Activated T-cell treated with anti-CD3 and anti-CD28 coated beads, Interleukin-2, amount 50 U/mL, for 48 hours (primary cell): ENCODE measurements at places on chromosomes 7 and 10.

DNA sequence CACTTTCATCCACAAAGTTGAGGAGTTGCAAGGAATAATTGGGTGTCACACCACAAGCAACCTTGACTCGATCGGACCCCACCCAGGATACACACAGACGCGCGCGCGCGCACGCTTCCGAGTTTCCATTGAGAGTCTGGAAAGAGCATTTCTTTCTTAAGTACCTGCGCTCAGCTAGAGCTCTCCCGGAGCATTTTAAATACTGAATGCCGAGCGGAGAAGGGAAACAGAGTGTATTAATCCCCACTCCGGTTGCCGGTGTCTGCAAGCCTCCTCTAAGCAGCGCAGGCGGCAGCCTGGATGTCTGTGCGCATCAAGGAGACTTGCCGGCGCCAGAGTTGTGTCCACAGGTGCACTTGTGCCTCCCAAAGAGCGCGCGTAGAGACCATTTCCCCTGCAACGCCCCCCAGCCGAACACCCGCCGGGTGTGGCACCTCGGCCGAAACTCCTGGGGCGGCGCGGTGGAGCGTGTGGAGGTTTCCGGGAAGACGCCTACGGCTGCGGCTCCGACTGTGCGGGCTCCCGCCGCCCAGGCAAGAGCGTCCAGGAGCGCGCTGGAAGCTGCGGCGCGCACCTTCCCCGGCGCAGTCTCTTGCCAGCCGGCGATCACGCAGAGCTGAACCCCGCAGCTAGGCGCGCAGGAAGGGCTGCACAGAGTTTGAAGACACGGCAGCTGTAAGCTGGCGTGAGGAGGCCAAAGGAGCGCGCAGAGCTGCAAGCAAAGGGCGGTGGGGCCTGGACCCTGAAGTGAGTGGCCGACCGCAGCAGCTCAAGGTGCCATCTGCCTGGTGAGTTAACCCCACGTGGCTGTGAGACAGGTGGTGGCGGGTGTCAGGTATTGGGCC is 1.1 kb upstream of the FEZF1 start:
- DNase-seq = no peak

DNA sequence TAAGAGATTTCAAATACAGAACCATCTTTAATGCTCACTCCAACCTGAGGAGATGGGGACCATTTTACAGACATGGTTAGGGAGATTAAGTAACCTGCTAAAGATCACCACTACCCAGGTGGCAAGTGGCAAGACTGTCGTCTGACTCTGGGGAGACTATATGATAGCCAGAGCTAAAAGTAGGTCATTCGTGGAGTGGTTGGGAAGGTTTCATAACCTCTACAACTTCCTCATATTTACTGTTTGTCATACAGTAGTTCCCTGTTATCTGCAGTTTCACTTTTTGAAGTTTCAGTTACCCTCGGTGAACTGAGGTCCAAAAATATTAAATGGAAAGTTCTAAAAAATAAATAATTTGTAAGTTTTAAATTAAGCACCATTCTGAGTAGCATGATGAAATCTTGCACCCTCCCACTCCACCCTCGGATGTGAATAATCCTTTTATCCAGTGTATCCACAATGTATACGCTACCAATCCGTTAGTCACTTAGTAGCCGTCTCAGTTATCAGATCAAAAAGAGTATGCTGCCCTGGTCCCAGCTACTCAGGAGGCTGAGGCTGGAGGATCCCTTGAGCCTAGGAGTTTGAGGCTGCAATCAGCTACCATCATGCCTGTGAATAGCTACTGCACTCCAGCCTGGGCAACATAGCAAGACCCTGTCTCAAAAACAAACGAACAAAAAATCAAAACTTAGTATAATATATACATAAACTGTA is 14.9 kb upstream of the LGI1 start:
- DNase-seq = no peak

DNA sequence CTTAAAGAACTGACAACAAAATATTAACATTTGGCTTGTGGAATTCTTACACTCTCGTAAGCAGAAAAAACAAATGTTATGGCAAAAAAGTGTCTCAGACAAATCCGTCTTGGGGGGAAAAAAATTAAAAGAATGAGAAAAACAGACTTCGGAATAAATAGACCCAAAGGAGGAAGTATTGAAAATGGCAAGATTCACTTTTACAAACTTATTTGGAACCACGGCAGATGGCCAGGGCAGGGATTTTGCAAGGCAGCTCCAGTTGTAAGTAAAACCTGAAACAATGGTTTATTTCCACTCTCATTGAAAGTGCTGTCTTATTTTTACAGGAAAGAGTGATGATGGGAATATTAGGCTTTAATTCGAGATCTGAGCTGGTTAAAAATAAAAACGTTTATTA is 1.5 kb upstream of the ZNF438 start:
- no peak for DNase-seq

DNA sequence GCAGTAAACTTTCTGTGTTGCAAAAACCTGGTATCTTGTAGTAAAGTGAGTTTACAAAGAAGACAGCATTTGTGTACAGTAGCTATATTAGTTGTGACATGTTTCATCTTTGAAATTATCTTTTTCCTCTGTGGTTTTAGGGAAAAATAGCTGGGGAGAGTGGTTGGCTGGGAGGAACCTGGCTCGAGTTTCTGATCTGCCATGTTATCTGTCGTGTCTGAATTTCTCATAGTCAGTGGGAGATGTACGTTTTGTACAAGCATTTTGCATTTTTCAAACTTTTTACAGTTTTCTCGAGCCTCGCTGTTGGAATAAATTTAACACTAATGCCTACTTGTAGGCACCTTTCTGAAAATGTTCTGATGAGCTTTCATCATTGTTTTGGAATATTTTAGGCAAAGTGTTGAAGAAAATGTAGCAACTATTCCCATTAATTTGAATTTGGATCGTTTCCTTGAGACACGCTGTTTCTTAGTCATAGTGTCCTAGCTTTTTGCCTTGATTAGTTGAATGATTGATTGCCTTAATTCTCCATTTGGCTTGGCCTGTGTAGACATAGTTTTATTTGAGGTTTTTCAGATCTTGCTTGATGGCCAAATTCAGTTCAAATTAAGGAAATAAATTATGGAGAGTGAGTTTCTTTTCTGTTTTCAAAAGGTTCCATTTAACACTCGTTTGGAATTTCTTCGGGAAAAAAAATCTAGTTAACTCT is 65.1 kb downstream of the CAMK1D start:
- no peak for DNase-seq

- DNase-seq = no peak
Observed at GRCh38 chr10:1413823-1414222, 323.5 kb downstream of the ADARB2 start.

GRCh38 chr7:139829025-139829774 is at the start of gene TBXAS1:
Gene TBXAS1 (plus strand): TSS chr7:139829264. CDS start chr7:139829391, 127 bp downstream.
- DNase-seq = peak; percentile 38

DNA sequence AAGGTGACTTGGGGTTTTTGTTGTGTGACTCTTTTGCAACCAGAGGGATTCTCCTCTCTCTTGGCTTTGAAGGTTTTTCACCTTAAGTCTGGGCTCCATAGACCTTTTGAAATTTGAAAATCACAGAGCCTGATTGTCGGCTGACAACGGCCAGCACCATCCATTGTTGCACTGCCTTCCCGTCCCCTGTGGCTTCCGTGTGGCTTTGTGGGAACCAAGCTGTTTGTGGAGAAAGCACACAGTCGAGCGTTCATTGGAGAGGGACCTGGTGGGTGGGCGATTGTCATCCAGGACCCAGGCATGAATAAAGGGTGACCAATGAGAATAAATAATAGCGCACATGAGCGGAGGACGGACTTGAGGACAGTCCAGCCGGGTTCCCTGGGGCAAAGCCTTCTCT is 7.4 kb upstream of the RAMP3 start:
- DNase-seq = no peak

DNA sequence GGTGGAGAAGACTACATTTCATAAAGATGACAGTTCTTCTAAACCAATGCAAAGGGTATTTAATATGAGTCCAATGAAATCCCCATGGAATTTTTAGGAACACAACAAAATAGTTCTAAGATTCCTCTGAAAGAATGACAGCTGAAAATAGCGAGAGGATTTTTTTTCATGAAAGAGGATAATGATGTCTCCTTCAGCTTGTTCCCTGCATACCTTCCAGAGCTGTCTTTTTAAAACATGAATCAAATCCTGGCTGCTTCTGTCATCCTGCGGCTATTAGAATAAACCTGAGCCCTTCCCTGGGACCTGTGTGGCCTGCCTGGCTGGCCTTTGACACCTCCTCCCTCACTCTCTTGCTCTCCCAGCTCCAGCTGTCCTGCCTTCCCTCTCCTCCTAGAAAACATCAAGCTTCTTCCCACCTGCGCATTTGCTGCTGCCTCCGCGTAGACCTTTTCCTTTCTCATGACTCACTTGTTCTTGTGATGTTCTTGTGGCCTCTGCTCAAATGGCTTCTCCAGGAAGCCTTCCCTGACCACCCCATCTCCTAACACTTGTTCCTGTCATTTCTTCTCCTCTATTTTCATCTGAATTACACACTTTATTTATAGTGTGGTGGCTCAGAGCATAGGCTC is 57.4 kb downstream of the EEPD1 start:
- DNase-seq = no peak

DNA sequence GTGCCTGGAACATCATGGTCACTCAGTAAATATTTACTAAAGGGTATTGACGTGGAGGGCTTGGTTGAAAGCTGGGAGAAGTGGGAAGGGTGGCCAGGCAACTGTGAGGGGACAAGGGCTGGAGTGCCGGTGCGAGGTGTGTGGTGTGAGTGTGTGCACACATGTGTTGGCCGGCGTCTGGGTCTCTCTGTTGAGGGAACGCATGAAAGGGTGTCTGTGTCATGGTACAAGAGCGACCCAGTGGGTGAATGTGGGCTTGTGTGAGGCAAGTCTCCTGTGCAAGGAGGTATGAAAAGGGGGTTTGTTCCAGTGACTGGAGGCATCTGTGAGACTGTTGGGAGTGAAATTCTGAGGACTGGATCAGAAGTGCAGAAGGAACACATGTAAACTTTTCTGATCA is 29.4 kb upstream of the UCMA start:
- no peak for DNase-seq

- no peak for DNase-seq
Observed at GRCh38 chr7:1679326-1679965, 9.4 kb downstream of the ELFN1 start.

DNA sequence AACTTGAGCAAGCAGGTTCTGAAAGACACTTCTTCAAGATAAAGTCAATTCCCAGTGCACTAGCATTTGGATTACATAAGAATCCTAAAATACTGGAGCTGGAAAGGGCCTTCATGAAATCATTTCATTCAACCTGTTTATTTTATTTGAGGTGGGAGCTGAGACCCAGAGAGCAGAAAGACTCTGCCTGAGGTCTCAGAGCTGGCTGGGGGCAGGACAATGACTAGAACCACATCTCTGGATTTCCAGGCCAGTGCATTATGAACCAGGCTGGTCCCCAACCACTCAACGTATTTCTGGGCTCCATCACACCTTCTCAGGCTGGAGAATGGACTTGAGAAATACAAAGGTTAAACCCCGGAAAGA is 8.4 kb downstream of the ANXA11 start:
- no peak for DNase-seq

- DNase-seq = no peak
Observed at GRCh38 chr7:17121671-17122070, 176.8 kb upstream of the AHR start.

- DNase-seq = peak; percentile 53
Observed at GRCh38 chr7:1569016-1569415, 816 bp downstream of the PSMG3 start.

GRCh38 chr7:27940341-27940740 is 200.4 kb downstream of the TAX1BP1 start:
- DNase-seq = no peak

DNA sequence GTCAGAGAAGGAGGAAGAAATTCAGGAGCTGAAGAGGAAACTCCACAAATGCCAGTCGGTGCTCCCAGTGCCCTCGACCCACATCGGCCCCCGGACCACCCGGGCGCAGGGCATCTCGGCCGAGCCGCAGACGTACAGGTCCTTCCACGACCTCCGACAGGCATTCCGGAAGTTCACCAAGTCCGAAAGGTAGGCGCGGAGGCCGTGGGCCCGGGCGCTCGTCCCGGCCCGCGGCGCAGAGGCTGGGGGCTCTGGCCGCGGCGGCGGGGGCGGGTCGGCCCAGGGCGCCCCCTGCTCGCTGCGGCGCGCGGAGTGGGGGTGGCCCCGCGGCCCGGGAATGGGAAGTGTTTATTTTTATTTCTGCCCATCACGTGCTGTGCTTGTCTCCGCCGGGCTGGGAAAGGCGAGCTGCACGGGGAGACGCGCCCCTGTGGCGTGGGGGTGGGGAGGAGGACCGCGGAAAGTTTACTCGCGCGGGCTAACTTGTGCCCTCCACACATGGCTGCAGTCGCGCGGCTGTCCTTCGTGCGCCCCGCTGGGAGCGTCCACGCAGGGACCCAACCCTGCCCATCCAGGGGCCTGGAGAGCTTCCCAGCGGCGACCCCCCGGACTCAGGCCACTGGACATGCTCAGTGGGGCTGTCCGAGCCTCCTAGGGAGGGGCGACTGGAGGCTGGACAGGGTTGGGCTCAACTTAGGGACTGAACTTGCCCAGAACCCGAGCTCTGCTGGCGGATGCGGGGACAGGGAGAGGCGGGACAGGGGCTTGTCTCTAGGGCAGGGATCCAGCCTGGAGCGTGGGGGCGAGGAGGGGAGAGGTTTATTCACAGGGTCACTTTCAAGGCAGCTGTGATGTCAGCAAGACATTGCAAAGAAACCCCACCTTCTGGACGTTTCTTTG is 82.6 kb upstream of the PRKG1 start:
- DNase-seq = peak; percentile 17

DNA sequence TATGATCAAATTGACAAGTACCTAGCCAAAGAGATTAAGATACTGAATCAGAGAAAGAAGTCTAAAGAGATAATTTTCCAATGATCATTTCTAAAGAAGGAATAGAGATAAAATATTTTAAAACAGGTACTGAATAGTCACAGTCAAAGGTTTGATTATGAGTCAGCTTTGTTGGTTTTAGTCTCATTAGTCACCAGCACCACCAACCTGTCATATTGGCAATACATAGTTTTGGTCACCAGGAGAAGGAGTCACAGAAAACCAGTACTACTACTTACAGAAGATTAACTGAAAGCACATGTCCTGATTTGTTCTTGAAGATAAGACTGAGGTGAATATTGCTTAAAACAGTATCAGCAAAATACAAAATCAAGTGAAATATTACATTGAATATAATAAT is 34.6 kb downstream of the ZEB1 start:
- DNase-seq = no peak

- peak; percentile 60 for DNase-seq
Observed at GRCh38 chr10:61904733-61905725, 3.5 kb downstream of the ARID5B start.

DNA sequence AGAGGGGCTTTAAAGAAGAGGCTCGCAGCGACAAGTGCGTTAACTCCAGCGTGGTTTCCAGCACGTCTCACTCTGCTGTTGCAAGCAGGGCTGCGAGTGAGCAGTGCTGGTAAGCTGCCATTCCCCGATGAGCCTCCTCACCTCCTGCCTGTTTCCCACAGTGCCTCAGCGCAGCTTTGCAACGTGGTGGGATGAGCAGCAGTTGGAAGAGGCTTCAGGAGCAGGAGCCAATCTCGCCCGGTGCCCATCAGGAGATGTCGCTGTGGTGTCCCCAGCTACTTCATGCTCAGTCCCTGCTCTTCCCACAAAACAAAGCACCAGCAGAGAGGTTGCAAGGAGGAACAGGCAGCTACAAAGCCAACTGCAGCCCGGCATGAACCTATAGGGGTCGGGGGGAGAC is 2.4 kb upstream of the ADARB2 start:
- DNase-seq = no peak
